Stimulated activated CD4-positive, alpha-beta T cell treated with anti-CD3 and anti-CD28 coated beads, Interleukin-15, amount 100 ng/mL, for 1 hour (primary cell): ENCODE measurements at places on chromosomes 12 and 14.

- DNase-seq: no peak
Measured at GRCh38 chr14:66650491-66650911, 142.6 kb downstream of the GPHN start.

DNA sequence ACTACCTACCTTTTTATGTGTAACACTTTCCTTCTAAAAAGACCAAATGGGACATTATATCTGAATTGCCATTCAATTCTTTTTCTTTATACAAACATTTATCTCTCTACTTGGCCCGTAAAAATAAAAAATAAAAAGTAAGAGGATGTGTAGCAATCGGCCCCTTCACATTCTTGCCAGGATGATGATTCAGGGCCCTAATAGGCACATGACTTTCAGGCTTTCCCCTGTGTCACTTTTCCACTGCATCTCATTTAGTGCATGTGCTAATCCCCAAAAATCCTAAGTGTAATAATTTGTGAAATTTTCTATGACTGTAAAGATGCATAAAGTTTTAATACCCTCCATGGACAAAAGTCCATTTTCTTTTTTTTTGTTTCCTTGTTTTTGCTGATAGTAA is 23.0 kb upstream of the ATP2B1 start:
- no peak for DNase-seq

- DNase-seq: peak; percentile 33
Measured at GRCh38 chr12:125330645-125331341, 265.6 kb downstream of the AACS start.

DNA sequence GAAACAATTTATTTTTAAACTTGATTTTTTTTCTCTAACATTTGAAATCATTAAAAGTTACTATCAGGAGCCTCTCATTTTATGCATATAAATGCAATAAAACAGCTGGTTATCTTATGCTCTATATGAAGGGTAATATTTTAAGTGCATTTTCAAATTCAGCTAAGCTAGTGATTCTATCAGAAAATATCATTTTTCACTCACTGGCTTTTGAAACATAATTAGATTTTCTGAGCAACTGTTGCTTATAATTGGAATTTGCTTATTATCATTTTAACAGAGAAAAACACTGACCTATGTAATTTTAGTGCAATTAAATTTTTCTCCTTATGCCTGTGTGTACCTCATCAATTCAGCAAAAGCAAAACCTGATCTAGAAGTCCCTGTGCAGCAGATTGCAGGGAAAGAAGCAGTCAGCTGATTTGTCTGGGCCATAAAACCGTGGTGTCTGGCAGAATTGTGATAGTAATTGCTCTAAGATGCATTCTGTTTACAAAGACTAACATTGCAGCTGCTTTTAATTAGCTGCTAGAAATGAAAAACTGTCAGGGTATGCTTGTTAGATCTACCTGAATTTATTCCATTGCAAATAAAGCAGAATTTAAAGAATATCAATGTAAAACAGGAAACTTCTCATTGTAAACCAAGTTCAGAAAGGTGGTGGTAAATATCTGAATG is 75.0 kb downstream of the BICD1 start:
- no peak for DNase-seq

GRCh38 chr12:91717804-91718203 is 427.8 kb downstream of the BTG1 start:
- DNase-seq: no peak

GRCh38 chr12:50055831-50056638 is 1.4 kb upstream of the ASIC1 start:
- DNase-seq: peak; percentile 36

DNA sequence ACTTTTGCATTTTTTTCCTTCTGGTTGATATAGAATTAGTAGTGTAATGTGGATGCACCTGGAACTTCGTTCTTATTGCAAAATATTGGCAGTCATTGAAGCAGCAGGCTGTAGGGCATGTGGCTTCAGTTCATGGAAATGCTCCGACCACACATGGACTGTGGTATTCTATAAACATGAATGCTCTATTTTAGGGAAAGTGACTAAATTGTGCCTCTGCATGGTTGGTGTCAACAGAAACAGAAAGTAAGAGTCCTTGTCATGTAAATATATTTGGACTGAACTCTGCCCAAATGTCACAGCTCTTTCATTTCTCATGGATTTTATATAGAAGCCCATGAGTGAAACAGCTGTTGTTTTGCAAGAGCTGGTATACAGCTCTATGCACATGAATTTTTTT is 917.0 kb downstream of the LRFN5 start:
- no peak for DNase-seq

- no peak for DNase-seq
Measured at GRCh38 chr14:69558774-69559173, 15.9 kb downstream of the CCDC177 start.

- peak; percentile 56 for DNase-seq
Measured at GRCh38 chr12:10212739-10213131, at the start of gene GABARAPL1. Gene GABARAPL1 (plus strand): TSS chr12:10212877. CDS start chr12:10213130, 253 bp downstream.

- no peak for DNase-seq
Measured at GRCh38 chr12:6891646-6892001, 13.0 kb upstream of the LRRC23 start.

DNA sequence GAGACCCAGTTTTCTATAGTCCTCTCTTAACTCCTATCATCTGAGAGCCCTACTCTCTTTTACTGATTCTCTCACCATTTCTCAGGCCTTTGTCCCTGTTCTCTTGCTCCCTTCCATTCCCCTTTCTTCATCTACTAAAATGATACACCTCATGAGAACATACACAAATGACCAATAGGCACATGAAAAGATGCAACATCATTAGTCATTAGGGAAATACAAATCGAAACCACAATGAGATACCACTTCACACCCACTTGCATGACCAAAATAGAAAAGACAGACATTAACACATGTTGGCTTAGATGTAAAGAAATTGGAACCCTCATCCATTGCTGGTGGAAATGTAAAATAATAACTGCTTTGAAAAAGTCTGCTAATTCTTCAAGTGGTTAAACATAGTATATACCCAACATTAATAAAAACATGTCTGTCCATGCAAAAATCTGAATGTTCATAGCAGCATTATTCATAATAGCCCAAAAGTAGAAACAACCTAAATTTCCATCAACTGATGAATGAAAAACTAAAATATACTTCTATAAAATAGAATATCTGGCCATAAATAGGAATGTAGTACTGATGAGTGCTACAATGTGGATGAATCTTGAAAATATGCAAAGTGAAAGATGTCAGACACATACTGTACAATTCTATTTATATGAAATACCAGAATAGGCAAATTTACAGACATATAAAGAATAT is 66.0 kb downstream of the DENND5B start:
- no peak for DNase-seq

GRCh38 chr14:86091811-86092210 is 561.9 kb downstream of the FLRT2 start:
- no peak for DNase-seq

DNA sequence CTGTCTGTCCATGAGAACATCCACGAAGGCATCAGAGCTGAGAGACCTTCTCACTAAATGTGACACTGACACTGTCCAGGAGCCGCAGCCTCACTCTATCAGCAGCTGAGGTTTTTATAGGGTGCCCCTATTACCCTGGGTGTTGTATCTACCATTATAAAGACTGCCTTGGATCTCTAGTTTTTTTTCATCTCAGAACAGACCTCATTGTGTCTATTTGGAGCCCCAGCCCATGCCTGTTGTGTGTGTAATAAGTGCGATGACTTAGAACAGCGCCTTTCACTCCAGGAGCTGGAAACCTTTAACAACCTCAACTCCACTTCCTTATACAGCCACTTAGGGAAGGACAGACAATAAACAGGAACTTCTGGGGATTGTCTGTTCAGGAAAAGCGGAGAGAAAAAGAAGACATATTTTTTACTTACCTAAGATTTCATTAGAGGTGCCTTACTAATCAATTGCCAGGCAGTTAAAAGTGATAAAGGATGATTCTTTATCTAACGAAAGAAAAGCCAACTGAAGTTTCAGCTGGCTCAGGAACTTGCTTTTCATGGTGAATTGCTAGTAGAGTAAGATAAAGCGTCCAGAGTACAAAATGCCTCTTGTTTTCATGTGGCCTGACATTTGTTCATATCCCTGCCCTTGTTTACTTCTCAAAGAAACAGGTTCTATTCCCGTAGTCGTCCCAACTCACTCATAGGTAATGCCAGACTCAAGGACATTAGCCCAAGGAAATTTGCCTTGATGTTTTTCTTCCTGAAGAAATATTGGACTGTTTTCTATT is 420.6 kb downstream of the RAD51B start:
- no peak for DNase-seq

GRCh38 chr14:73645248-73645610 is 443 bp downstream of the DNAL1 start:
- DNase-seq: no peak

GRCh38 chr12:111193496-111193895 is 175.4 kb downstream of the PHETA1 start:
- no peak for DNase-seq

DNA sequence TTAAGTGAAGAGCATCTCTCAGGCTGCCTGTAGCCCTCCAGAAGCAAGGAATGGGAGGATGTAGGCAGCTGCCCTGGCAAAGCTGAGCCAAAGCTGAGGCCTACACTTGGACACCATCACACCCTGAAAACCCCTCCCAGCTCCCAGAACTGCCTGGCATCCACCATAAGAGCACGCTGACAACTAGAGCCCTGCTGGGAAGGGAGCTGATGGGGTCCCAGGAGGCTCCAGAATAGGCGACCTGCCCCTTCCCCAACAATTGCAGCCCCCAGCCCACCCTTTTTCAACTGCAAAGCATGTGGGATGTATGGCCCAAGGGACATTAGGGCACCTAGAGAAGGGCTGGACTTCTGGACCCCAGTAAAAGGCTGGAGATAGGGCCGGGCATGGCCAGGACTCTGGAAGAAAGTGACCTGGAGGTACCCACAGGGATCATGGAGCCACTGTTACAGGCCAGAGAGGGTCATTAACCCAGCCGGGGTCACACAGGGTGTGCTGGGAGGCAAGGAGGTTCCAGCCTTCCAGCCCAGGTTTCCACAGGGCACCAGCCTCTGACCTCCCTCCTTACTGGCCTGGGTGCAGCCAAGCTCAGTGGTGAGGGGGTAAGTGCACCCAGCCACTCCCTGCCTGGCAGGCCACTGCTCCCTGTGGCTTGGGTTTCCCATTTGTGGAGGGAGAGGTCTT is 27.8 kb downstream of the FAM222A start:
- DNase-seq: no peak

DNA sequence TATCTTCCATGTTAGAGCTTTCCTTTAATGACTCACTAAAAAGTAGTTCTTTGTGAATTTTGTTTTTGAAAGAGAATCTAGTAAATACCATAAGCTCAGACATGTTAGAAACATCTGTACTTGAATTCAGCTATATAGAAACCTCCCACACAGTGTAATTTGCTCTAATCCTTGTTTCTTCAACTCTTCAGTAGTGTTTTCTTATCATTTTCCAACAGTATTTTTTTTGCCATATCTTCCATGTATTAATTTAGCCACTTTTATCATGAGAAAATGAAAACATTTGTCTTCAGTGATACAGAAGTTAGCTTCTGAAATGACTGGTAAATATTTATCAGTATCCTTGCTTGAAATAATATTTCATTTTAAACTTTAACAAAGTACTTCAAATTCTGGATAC is 73.6 kb downstream of the ARID2 start:
- no peak for DNase-seq

DNA sequence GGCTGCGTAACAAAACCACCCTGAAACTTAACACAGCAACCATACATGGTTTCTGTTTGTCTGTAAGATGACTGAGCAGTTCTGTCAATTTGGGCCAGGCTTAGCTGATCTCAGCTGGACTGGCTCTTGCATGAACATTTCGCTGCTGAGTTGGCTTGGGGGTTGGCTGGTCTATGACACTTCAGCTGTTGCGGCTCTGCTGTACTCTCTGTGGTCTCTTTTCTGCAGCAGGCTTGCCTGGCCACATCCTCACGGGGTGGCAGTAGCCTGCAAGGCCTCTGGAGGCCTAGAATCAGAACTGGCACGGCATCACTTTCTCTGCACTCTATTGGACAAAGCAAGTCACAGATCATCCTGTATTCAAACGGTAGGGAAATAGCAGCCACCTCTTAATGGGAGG is 216.2 kb downstream of the BCL11B start:
- DNase-seq: no peak

- no peak for DNase-seq
Measured at GRCh38 chr12:33967760-33968159, 54.5 kb upstream of the ALG10 start.

DNA sequence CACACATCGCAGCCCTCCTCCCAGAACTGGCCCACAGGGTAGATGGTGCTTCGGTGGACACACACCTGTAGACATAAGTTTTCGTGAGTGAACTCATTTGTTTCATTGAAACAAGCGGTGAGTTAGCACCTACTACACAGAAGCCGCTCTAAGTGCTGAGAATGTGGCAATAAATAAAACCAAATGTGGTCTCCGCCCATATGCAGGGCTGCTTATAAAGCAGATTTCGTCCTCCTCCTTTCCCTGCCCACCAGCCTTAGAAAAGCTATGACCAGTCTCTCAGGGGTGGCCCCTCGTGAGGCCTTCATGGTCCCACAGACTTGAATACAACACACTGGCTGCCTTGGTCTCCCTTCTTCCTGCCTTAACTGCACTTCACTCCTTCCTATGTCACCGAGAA is 31.1 kb upstream of the ANO2 start:
- DNase-seq: no peak

GRCh38 chr12:100229876-100230275 is 29.3 kb downstream of the ACTR6 start:
- DNase-seq: no peak

DNA sequence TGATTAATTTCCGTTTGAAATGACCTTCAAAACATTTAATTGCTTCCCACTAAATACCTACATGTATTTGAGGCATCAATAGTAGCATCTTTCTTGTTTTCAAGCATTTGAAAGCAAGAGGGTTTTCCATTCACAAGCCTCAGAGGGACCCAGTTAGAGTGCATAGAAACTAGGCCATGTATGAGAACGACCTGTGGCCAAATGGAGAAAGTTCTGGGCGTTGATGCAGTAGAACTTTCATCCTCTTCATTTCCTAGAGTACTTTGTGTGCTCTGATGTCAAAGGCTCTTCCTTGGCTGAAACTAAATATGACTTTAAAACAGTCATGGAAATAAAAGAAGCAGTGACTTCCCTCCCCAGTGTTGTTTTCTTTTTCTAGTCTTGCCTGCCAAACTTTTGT is 944 bp upstream of the DHRS7 start:
- no peak for DNase-seq

DNA sequence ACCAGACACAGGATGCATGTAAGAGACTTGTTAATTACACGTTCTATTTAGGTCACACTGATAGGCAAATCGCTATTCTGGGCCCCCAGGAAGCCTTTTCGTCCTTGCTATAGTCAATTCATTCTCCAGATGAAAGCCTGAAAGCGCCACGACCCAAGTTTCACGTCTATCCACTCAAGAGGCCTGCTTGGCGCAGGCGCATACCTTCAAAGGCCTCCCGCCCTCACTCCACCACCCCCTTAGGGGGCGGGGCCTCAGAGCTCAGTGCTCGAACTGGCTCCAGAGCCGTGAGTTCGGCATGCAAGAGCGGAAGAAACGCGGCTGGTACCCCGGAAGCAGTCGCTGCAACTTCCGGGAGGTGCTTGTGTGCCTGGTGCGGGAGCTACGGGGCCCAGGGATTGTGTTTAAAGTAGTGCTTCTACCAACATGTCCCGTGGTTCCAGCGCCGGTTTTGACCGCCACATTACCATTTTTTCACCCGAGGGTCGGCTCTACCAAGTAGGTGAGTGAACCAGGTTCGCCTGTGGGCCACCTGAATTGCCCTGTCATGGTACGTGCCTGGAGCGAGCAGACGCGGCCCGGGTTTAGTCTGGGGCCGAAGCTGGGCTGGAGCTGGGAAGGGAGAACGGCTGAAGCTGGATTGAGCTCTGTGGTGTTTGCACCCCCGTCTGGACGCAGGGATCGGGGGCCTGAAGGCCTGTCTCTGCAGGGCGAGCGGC is at the start of gene PSMA6:
Gene PSMA6 (plus strand): TSS at position 332 of the 719 bp plus-strand sequence. CDS start 95 bp downstream, at position 427.
- DNase-seq: peak; percentile 99
